KBM-7 (cell line): ENCODE measurements at places on chromosomes 5 and 9.

- no peak for DNase-seq
These were observed 137.3 kb upstream of the KIF2A start for GRCh38 chr5:62168506-62169281.

GRCh38 chr5:14956423-14957046, 85.0 kb upstream of the ANKH start:
- no peak for DNase-seq

- no peak for DNase-seq
These were observed 186.3 kb downstream of the RGS3 start for GRCh38 chr9:113649855-113650206.

GRCh38 chr9:116061546-116062205, 91.9 kb upstream of the PAPPA start:
- no peak for DNase-seq

- no peak for DNase-seq
These were observed 74.6 kb downstream of the NUDT12 start for GRCh38 chr5:103487822-103488493.

- no peak for DNase-seq
These were observed 31.9 kb upstream of the SSBP2 start for GRCh38 chr5:81782811-81783210.

DNA sequence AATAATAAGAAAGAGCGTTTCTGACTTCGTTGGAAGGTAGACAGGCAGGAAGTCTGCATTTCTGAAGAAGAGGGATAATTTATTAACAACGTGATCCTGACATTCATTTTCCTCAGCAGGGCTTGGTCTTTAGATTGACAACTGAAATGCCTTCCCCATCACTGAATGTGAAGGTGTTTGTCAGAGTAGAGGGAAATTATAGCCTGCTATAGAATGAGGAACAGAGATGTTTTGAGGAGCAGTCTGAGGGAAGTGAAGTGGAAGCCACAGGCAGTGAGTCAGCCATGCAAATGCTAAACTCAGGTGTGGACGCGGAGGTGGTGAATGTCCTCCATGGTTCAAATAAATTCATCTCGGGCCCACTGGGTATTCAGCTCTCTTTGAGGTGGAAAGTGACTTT, 30.5 kb downstream of the C7 start:
- DNase-seq: no peak

DNA sequence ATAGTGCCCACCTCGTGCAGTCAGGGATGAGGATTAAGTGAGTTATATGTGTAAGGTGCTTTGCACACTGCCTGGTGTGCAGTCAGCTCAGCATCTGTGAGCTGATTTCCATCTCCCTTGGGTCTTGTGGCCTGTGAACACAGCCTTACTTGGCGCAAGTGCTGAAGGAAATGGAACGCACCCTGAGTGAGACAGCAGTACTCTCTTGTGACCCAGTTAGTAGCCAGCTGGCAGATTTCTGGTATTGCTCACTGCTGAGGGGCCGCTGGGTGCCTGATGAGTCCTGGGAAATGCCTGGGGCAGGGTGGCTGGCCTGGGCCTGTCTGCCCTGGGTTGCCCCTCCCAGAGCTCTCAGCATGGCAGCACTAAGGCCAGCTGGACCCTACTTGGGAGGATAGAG, 90.9 kb upstream of the BOD1 start:
- DNase-seq: no peak

DNA sequence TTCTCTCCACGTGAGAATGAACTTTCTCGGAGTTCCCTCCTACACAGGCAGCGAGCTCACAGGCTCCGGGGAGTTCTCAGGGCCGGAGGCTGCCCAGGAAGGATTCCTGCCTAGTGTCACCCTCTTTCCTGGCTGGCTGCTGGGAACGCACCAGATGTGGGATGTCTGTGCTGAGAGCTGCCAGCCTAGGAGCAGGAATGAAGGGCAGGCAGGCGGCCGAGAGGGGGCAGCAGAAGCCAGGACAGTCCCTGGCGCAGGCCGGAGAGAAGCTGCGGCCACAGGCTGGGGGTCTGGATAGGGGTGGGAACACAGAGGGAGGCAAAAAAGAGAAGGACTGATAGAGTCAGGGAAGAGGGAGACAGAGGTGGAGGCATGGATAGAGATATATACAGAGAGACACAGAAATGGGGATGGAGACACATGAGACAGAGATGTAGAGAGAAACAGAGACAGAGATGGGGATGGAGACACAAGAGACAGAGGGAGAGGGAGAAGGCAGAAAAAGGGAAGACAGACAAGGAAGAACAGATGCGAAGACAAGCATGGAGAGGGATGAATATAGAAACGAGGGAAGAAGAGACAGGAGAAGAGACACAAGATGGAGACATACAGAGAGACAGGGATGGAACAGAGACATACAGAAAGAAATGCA, 25.3 kb upstream of the ENHO start:
- DNase-seq: peak; percentile 54

GRCh38 chr5:133164759-133165158, 112.9 kb downstream of the HSPA4 start:
- no peak for DNase-seq

DNA sequence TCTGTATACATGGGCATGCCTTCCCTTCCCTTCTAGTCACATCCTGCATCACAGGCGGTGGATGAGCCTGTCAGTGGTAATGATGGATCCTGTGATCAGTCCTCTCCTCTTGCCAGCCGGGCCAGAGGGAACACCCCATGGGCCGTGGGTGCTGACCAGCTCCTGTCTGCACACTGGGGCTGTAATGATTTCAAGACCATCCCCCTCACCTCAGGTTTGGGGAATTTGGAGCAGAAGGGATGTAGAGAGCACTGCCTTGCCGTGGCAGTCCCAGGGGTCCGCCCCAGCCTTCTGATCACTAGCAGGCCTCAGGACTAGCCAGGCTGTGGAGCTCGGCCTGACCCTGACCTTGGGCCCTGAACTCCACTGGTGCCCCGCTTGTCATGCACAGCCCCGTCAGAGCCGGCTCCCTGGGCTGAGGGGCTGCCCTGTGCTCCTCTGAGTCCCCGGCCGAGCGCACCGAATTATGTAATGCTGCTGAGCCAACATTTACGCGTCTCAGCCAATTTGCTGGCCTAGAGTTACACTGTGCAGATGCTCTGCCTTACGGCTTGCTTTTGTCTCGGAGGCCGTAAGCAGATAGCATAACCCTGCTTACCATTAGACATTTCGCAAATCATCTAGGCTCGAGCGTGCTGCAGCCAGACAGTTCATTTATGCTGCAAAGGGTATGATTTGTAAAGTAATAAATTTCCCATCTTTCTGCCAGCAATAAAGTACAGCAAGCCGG, 155.3 kb downstream of the MACROH2A1 start:
- DNase-seq: no peak

DNA sequence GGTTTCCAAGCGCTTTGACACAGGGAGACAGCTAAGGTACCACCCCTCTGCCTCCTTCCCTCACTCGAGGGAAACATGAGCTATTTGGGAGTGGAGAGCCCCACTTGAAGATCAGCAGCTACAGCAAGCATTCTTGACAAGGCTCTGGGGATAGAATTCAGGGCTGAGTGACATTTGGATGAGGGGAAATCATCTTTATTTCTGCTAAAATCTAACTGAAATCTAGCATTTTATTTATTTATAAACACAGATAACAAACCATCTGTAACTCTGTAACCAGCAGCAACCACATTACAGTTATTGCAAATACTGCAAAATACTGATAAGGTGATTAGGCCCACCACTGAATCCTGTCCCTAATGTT, 22.4 kb downstream of the RNF130 start:
- DNase-seq: peak; percentile 29

- no peak for DNase-seq
These were observed 150.8 kb downstream of the TTC39B start for GRCh38 chr9:15156241-15156640.

GRCh38 chr5:53970475-53970874, 339.9 kb downstream of the ARL15 start:
- no peak for DNase-seq

DNA sequence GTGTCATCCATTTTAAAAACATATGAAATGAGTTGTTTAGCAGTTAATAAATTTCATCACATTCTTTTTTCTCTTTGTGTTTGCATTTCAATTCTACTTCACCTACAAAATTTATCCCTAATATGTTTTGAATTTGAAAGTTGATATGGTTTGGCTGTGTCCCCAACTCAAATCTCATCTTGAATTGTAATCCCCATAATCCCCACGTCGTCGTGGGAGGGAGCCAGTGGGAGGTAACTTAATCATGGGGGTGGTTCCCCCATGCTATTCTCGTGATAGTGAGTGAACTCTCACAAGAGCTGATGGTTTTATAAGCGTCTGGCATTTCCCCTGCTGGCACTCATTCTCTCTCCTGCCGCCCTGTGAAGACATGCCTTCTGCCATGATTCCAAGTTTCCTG, 200.1 kb downstream of the EPB41L4A start:
- DNase-seq: no peak

GRCh38 chr5:158017469-158017868, 158.5 kb upstream of the CLINT1 start:
- DNase-seq: no peak

- DNase-seq: no peak
These were observed 179.4 kb downstream of the SEMA6A start for GRCh38 chr5:116395226-116395625.

DNA sequence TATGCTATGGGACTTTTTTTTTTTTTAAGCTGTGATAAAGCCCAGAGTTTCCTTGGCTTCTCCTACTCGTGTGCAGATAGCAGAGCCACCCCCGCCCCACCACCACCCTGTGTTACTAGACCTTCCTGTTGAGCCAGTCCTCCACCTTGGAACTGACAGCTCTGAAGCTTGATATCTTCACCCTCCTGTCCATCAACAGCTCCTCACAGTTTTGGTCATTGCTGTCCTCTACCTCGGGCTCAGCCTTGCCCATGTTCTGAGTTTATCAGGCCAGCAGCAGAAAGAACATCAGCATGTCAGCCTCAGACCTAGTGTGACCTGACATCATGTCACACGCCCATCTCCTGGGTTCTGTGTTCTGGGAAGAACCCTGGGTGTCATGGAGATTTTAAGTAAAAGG, 167.1 kb upstream of the RAI14 start:
- DNase-seq: no peak

DNA sequence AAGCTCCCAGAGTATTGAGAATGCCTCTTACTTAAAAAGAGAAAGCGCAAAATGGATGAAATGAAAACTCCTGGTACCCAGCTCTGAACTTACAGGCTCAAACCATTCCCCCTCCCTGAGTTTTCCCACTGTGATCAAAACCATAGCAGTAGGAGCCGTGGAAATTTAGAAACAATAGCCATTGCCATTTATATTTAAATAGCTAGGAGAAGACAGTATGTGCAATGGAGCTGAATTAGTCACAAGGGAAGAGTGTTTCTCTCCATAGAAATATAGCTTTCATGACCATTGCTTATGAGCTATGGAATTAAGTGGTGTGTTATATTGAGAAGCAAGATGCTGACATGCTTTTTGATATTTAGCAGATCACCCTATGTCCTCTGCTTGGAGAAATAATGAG, 84.6 kb downstream of the PCSK5 start:
- no peak for DNase-seq

DNA sequence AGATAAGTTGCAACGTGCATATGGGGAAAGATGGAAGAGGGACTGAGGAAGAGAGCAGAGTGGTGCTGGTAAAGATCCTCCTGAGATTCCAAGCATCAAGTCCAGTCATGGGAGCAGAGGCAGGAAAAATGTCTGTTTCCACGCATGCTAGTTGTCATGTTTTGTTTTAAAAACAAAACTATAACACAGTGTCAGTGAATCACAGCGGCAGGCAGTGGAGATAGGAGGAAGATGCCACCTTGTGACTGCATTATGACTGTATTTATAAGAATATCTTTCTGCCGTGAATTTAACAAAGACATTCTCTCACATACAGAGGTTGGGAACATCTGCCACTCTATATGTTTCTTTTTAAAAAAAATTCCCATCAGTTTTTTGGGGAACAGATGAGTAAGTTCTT, 3.7 kb upstream of the SVEP1 start:
- no peak for DNase-seq

- no peak for DNase-seq
These were observed 945.2 kb upstream of the PTPRD start for GRCh38 chr9:11558043-11558442.

DNA sequence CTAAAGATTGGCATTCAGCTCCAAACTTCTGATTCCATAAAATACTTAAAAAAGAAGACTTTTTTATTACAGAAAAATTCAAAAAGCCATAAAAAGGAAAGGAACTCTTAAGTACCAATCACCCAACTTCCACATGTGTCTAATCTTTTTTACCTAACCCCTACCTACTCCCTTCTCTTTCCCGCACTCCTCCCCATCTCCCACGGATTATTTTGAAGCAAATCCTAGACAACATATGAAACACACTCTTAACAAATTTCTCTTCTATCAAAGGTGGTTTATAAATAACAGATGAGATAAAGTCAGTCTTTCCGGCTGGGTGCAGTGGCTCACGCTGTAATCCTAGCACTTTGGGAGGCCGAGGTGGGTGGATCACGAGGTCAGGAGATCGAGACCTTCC, 5.9 kb upstream of the DENND4C start:
- no peak for DNase-seq

DNA sequence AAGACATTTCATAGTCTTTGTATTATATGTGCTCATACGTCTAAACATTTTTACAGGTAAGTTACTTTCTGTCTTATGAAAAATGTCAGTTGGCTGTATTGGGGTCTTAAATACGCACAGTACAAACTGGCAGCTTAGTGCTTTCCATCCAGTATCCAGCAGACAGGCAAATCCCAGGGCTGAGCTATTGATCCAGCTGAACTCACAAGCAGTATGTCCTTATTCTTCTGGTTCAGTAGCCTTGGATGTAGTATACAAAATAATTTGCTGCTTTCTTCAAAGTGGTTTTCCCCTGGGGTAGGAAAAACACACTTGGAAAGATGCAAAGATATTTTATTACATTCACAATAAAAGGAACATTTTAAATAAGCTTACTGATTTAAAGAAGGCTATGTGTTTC, 617.2 kb downstream of the NR2F1-AS1 start:
- no peak for DNase-seq

DNA sequence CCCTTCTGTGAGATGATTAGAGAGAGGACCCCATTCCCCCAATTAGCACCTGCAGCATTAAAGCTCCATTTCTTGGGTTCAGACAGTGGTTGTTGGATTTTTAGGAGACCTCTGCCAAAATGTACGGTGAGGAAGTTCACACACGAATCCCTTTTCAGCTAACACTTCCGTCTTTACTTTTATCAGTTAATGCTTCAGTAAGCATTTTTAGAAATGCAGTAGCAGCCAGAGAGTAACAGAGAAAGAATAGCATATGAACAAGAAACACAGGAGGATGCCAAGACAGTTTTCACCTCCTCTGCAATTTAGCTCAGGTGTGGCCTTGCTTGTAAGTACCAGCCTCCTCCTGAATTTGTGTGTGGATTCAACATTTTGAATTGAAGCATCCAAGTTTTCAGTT, 312.9 kb downstream of the ISL1 start:
- DNase-seq: no peak

- DNase-seq: no peak
These were observed 8.4 kb upstream of the ACOT12 start for GRCh38 chr5:81402192-81402930.
